ENCODE measurements at places on chromosomes 11 and 22. TPM values are rescaled to one million over a fixed set of nuclear protein-coding genes. Genes with fewer than 3 reads are reported as not detected.

DNA sequence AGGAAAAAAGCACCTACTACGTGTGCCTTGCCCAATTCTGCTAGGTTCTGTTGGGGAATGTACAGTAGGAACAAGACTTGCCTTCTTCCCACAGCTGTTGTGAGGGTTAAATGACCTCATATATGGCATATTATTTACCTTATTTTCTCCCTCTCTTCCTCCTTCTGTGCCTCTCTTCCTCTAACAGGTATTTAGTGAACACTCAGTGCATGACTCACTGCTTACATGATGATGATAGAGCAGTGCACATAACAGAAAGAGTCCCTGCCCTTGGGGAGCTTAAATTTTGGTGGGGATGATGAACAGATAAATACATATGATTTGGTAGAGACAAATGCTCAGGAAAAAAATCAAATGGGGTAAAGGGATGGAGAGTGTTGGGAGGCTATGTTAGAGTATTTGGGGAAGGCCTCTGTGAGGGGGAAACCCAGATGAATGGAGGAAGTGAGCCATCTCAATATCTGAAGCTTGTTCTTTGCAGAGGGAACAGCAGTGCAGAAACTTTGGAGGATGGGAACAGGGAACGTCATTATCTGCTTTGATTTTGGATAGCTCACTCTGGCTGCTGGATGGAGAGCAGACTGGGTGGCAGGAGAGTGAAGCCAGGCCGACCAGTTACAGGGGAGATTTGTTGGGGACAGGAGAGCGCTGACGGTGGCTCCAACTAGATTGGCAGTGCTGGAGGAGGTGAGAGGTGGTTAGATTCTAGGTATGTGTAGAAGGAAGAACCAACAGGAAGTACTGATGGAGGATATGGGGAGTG is 95.5 kb upstream of the TENM4 start:
- DNase-seq = no peak

GRCh38 chr11:2261436-2262230 is 8.8 kb downstream of the ASCL2 start:
- DNase-seq = no peak

DNA sequence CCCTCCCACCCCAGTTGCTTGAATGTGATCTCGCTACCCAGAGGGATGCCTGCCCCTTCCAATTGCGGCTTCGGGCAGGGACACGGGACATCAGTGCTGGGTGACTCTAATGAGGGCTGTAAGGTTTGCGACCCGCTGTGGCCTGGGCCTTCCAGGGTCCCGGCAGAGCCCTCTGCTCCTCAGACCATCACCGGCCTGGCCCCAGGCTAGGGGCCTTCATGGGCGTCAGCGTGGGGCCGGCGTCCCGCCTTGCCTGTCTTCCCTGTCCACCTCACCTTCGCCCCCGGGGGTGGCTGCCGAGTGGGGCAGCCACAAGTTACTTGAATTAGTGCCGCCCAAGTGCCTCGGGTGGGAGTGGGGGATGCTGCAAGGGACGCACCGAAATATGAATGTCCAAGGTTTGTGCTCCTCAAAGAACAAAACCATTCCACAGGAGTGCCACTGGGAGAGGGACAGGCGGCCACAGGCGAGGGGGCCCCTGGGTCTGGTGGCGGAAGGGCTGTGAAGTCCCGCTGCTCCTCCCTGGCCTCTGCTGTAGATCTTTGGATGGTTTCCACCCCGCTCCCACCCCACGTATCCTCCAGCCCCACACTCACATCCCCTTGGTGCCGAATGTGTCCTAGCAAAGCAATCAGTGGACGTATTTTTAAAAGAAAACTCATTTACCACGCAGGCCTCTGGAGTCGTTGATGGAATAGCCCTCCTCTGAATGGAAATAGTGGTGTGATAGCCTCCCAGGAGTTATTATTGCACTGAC is 317.1 kb downstream of the NTM start:
- peak; percentile 83 for DNase-seq

DNA sequence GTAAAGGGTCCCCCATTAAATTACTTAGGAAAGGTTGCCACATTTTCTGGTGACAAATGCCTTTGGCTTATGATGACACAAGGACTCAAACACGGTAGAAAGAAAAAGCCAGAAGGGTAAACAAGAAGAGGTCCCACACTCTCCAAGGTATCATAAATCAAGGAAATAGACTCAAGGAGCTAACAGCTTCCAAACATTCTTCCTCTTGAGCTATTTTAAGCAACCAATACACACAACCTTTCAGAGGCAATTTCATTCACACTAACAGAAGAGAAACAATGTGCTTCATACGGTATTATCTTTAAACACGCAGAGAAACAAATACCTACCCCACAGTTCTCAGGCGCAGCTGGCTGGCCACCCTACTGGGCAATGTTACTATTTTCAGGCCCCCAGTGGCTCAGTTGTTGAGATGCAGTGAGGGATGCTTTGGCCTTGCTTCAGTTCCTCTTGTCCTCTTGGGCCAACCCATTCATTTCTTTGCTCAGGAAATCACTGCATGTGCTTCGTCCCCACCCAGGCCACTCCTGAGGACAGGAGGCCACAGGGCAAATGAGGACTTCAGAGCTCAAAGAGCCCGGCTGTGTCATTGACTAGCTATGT is 15.8 kb downstream of the ABTB2 start:
- no peak for DNase-seq

SHANK3 gene
- total RNA-seq = 4.8 TPM

DNA sequence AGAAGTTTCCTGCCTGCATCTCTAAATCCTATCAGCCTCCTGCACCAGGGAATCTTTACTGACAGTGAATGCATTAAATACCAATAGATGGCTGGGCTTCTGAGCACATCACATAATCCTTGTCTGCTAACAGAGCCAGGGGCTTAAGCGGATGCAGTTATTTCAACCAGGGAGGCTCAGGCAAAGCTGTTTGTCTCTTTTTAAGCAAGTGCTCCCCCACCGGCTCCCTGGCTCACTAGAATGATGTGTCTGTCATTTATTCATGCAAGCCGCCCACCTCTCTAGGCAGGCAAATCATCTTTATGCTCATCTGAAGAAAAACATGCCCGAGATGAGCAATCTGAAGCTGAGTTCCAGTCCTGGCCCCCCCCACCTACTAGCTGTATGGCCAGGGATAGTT is 182.3 kb downstream of the TENM4 start:
- DNase-seq = no peak

GRCh38 chr11:66541892-66542291 is 4.0 kb downstream of the ZDHHC24 start:
- DNase-seq = no peak

DNA sequence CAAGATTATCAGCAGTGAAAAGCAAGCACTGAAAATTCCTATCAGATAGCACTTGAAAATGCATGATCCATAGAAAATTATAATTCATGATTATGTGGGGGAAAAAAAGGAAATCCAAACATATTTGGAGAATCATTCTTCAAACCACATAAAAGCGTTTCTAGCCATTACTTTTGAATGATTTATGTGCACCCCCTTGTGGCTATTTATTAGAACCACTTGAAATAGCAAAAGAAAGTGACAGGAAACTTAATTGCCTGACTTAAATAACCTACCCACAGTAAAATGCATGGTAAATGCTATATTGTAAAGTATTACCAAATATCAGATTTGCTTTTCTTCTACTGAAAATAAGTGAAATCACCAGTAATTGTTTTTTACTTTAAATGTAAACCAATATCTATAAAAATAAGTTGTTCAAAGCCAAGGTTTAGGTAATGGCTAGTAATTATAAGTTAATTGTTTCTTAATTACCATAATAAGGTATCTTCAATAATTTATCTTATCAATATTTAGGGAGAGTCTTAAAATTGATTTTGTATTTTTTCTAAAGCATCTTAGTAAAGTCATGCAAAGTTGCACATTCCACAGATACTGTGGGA is 168.5 kb downstream of the ARHGAP42 start:
- no peak for DNase-seq

DNA sequence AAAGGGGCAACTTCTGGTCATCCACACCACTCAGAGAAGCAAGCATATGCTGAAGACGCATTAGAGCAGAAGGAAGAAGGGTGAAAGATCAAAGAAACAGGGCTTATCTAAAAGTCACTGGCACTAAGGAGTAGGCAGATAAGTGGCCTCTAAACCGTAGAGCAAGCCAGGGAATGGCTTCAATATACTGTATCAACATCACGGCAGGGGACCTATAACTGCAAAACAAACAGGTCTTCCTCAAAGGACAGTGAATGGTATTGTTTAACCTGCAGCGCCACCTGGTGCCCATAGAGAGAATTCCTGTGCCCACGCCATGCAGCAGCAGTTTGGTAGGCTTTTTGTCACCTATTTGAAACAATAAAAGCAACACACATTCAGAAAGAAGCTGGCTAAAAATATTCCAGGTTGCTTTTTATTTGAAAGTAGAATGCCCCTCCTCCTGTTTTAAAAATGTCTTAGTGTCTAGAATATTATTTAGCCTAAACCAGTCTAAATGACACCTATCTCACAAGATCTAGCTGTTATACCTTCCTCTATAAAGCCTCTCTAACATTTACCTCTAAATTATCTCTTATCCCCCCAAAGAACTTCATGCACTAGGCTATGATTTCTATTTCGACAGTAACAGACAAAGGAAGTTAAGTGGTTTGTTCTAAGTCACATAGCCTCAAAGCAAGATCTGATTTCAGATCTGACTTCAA is 21.8 kb downstream of the SNX19 start:
- peak; percentile 87 for DNase-seq

DNA sequence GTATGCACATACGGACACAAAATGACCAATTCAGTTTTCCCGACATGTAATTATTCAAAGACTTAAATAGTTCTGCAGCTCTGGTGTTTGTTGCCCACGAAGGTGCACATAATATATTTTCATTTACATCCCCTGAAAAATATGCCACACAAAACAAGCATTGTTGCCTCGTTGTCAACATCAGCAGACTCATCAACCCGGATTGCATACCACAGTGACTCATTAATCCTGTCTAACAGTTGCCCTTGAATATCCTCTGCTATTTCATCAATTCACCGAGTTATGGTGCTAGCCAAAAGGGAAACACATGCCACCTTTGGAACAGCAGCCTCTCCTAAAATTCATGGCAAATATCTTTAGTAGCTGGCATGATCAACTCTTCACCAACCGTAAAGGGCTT is 582.2 kb downstream of the LRRC4C start:
- no peak for DNase-seq

DNA sequence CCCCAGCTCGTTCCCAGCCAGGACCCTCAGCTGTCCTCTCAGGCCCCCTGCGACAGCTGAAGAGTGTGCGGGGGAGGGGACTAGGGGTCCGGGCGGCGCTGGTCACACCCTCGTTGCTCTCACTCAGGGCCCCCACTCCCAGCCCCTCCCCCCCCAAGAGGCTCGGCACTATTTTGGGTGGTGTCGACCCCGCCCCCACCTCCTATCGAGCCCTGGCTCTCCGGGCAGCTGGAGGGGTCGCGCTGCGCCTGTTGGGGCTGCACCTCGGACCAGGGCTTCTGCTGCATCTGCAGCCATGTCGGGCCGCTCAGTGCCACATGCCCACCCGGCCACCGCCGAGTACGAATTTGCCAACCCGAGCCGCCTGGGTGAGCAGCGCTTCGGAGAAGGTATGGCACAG is at the start of gene HSPB2:
Gene HSPB2 (plus strand): TSS at position 200 of the 400 bp plus-strand sequence. CDS start 96 bp downstream, at position 296.
- DNase-seq = no peak

GRCh38 chr22:17916226-17916889 is 108.0 kb downstream of the MICAL3 start:
- DNase-seq = no peak

PHETA2 gene
- total RNA-seq = not detected

KCNQ1 gene
- total RNA-seq = not detected

- no peak for DNase-seq
Observed at GRCh38 chr11:69950120-69950519, 128.0 kb upstream of the ANO1 start.

MAP6 gene
- total RNA-seq = 3.0 TPM

AMPD3 gene
- total RNA-seq = 6.2 TPM

KCNK4 gene
- 0.43 TPM for total RNA-seq

BACE1 gene
- total RNA-seq = 75.0 TPM

SGSM1 gene
- not detected for total RNA-seq

DNA sequence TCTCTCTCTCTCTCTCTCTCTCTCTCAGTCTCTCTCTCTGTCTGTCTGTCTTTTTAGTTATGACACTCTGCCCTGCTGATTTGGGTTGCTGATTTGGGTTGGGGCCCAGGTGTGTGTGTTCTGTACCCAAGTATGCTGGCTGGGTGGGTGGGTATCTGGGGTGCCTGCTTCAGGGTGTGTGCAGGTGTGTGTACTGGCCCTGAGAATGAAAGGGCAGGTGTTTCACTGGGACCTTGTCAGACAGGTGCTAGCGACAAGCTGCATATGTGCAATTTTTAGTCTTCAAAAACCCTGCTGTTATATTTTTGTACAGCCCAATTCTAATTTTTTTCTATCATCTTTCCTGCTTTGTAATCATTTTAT is 943 bp downstream of the CSF2RB start:
- DNase-seq = no peak

GRCh38 chr11:75597636-75598035 is 35.6 kb downstream of the SERPINH1 start:
- no peak for DNase-seq

GRCh38 chr22:20792966-20793728 is 19.2 kb downstream of the SERPIND1 start:
- DNase-seq = no peak

DNA sequence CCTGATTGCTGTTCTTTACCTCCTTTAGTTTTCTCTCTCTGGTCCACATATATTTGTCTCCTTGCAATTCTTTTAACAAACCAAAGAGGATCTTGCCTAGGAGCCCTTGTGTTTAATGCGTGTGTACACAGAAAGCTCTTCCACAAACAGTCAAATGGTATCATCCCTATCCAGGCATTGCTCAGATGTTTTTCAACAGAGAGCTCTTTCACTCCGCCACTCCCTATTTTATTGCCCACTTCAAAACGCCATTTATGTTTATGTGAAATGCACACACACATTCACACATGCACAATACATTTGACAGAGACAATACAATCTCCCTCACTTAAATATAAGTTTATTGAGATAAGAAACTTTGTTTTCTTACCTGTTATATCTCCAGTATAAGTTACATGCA is 4.7 kb downstream of the OR5AP2 start:
- no peak for DNase-seq

DNA sequence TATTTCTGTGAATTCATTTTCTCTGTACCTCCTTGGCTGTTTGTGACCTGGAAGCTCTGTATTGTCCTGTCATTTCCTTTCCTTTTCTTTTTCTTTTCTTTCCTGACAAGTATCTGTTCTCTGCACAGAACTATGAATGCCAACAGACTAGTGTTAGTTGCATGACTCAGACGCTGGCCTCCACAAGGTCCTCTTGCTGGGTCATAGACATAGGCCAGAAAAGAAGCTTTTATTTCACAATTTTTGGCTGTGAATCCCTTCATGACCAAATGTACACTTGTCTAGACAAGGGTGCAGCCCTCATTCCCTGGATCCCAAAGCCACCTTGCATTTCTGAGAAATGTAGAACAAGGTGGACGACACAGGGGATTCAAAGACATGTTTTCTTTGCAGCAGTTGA is 104.1 kb upstream of the MTNR1B start:
- no peak for DNase-seq

DNA sequence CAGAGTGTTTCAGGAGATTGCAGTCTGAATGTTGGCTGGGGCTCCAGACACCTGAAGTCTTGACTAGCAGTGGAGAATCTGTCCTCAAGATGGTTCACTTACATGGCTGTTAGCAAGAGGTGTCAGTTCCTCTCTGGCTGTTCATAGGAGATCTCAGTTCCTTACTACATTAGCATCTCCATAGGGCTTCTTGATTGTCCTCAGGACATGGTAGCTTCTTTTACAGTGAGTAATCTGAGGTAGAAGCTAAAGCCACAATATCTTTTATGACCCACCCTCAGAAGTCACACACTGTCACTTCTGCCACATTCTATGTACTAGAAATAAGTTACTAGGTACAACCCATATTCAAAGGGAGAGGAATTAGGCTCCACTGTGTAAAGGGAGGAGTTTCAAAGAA is 10.5 kb upstream of the PATL1 start:
- DNase-seq = no peak
